Activated B cell treated with CpG ODN at 0.5 μM for 24 hours (primary cell): ENCODE measurements at places on chromosomes 6 and 20.
A peak's percentile ranks its signal among the peaks of the same experiment; 100 is the strongest.

DNA sequence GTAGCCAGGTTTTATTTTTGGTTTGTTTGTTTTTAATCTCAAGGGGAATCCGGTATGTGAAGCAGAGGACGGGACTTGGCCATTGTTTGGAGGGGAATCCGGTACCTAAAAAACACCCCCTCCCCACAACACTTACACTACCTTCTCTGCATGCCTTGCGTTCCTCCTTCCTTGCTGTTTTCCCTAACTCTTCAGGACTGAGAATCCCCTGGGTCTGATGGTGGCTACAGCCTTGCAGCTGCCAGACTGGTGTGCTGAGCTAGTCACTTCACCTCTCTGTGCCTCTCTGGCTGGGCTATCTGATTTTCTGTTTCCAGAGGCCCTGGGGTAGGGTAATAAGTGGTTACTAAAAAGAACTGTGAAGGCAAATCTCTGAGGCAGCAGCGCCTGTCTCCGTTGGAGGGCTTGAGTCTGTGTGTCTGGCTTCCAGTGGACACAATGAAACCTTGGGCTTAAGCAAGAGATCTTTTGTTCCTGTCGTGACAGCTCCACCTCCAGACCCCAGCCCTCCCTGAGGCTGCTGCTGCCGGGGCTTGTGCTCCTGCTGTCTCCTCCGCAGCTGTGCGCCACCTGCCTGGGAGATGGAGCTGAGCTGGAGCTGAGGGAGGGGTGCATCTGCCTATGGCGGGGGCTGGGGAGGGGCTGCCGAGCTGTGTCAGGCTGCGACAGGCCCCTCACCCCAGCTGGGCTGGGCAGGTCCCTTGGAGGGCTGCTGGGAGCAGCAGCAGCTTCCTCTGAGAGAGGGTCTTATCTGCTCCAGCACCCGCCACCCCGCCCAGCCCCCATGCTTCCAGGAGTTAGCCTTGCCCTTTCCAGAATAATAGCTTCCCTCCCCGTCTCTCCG is 65.8 kb upstream of the CCDC167 start:
- DNase-seq = no peak

DNA sequence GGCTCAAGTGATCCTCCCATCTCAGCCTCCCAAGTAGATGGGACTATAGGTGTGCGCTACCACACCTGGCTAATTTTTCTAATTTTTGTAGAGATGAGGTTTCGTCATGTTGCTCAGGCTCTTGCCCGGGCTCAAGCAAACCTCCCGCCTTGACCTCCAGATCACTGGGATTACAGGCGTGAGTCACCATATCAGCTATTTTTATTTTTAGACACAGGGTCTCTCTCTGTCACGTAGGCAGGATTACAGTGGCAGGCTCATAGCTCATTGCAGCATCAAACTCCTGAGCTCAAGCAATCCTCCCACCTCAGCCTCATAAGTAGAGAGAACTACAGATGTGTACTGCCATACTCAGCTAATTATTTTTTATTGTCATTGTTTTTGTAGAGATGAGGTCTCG is 41.7 kb downstream of the SLC23A2 start:
- no peak for DNase-seq

- DNase-seq = no peak
These were observed 59.2 kb downstream of the TENT5A start for GRCh38 chr6:81693266-81693665.

DNA sequence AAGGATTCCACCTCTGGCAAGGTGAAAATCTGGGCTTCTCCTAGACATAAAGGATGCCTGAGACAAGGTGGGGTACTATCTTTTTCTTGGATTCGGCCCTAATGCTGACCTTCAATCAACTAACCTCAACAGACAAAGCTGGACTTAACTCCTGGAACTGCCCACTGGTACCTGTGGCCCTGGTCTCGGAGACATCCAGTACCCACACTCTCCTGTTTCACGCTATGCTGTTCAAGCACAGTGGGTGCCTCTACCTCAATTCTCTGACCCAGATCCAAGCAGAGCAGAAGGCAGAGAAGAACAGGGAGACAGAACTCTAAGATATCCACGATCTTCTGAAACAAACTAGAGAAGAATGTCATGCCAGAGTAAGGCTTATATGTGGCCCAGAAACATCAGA is 189.8 kb upstream of the FOXQ1 start:
- DNase-seq = no peak

- no peak for DNase-seq
These were observed 5.2 kb downstream of the ADIG start for GRCh38 chr20:38586181-38586525.

DNA sequence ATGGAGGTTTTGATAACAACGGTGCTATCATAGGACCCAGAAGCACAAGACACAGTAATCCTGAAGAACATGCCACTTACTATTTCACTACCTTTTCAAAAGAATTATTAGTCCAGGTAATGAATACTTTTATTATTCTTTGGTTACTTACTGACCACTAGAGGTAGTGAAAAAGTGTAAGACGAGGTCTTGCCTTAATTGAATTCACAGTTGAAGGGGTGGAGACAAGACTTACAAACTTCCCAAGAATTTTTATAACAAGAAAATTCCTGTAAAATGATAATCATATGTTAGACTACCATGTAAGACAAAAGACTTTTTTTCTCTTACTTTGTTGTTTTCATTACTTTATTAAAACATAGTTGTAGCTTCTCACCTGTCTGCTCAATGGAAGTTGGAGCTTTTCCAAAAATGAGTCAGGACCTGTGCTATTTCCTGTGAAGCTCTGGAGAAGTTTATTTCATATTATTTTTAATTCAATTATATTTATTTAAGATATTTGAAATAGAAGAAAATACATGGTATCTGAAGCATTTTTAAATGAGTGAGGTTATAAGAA is 52.4 kb downstream of the DOP1A start:
- no peak for DNase-seq

- no peak for DNase-seq
These were observed 492.0 kb upstream of the SULF2 start for GRCh38 chr20:48277266-48277665.

DNA sequence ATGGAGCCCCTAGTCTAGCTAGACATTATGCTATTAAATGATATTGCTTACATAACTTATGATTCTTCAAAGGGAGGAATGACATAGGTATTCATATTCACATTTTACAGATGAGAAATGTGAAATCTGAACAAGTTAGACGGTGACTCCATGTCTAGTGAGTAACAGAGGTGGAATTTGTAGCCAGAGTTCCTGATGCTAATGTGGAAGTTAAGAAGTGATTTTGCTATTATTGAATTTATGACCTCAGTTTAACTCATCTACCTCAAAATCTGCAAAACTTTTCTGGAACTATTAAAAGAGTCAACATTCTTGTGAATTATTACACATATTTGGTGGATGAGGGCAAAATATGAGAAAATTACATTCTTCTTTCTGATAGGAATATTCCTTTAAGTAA is 347.6 kb upstream of the MMS22L start:
- no peak for DNase-seq

DNA sequence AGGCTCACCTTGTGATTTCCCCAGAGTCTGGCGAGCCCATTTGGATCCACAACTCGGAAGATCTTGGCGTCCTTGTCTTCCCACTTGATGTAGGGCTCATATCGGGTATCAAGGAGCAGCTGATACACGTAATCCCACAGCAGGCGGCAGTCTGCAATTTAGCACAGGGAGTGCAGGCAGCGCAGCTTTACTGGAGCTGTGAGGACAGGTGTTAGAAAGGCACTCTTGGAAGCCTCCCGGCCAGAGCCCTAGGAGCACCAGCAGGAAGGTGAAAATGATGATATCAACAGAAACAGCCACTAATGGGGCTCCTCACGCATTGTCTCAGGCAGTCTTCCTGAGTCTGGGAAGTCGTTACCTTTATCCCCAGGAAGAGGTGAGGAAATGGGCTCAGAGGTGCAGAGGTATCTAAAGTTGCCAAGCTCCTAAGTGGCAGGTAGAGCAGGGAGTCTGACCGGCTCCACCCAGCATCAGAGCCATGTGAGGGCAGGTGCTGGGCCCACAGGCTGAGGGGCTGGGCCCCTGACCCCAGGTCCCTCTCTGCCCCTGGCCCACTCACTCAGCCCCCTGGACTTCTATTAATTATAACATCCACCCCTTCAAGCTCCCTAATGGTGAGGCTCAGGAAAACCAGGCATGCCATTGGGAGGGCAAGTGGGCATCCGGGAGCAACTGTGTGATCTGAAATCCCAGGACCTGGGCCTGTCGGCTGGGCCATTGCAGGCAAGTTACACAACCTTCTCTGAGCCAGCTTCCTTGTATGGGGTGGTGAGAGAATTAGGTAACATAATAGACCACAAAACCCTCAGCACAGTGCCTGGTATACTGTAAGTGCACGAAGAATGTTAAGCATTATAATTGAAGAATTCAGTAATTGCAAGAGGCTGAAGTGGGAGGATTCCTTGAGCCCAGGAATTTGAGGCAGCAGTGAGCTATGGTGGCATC is 18.3 kb downstream of the ETV7 start:
- DNase-seq = no peak

DNA sequence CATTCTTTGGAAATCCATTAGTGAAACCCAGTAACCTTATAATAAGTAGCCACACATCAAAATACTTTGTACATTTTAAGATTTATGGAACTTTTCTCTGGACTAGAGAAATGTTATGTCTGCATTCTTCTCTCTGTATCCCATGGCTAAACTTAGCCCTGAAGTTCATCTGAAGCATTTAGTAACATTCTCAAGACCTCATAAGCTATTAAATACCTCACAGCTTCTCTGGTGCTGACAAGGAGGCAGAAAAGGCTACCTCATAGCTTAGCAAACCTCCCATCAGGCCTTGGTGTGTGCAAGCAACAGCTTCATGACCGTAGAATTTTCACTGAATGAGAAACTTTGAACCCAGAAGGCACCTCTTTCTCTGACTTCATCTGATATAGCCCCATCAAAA is 38.9 kb upstream of the HDGFL1 start:
- no peak for DNase-seq

DNA sequence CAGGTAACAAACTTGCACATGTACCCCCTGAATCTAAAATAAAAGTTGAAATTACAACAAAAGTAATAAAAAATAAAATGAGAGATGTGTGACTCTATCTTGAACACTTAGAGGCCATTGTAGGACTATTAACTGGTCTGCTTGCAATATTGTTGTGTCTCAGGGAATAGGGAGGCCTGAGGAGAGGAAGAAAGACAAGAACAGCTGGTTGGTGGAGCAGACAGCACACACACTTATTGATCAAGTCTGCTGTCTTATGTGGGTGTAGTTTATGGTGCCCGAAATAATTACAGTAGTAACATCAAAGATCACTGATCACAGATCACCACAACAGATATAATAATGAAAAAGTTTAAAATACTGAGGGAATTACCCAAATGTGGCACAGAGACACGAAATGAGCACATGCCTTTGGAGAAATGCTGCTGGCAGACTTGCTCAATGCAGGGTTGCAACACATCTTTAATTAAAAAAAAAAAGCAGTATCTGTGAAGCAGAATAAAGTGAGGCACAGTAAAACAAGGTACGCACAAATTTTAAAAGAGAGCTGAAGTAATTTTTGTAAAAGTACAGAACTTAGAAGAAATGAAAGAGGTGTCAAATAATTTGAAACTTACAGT is 110.1 kb upstream of the HDAC2 start:
- no peak for DNase-seq

- DNase-seq = peak; percentile 42
These were observed 27.7 kb downstream of the TFEB start for GRCh38 chr6:41707565-41708200.

GRCh38 chr6:168860341-168860740 is 393.3 kb downstream of the THBS2 start:
- DNase-seq = no peak

DNA sequence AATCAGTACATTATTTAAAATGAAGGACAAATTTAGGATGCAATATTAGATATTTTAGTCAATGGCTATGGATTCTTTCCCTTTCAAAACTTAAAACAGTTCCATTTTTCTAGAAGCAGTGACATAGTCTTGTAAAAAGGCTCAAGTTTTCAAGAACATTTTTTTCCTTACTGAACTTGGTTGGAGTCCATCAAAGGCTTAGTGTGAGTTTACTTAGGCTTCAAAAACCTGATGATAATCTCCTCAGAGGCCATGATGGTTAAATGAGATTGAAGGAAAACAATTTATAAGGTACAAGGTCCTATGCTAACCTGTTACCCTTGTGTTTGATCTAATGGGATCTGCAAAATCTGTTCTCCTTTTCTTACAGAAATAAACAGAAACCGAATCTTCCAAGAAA is 531.8 kb downstream of the UTRN start:
- no peak for DNase-seq

GRCh38 chr20:55437798-55438415 is 567.4 kb downstream of the CBLN4 start:
- no peak for DNase-seq

- DNase-seq = no peak
These were observed 14.9 kb upstream of the ULBP3 start for GRCh38 chr6:150083839-150084238.

GRCh38 chr6:133549371-133549801 is 308.2 kb downstream of the EYA4 start:
- DNase-seq = no peak

GRCh38 chr6:158688860-158689259 is 39.0 kb downstream of the SYTL3 start:
- no peak for DNase-seq

- DNase-seq = no peak
These were observed 100.2 kb downstream of the PSMB1 start for GRCh38 chr6:170452767-170453545.

GRCh38 chr6:135531954-135532490 is 34.5 kb upstream of the AHI1 start:
- no peak for DNase-seq

DNA sequence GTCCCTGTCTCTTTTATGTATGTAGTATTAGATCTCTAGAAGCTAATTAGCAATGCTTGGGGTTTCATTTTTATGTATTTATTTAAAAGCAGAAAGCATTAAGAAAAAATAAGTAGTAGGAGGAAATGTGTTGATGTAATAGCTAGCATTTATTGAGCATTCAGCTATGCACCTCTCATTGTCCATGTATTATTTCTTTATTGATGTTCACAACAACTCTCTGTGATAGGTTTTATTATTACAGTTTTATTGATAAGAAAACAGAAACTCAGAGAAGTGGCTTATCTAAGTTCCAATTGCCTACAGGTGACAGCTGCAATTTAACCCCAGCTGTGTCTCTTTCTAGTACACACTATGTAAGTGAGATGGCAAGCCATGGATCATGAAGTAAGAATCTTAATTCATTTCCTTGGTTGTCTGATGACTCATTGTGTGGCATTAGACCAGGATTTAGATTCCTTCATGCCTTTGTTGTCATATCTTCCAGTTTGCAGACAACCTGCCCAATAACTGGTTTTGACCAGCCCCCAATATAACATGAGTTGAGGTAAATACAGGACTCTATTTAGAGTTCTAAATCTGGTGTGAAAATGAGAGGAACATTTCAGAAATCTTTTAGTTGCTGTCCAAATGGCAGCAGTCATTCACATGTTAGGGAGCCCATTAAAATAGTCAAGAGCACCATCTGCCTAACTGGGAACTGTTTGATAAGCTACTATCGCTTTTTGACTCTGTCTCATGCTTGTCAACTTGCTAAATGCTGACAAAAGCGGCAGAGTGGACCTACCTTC is 170.8 kb upstream of the PHACTR1 start:
- no peak for DNase-seq

GRCh38 chr6:75223428-75223827 is 17.6 kb upstream of the COL12A1 start:
- no peak for DNase-seq

- DNase-seq = no peak
These were observed 347.1 kb upstream of the MANEA start for GRCh38 chr6:95230071-95230740.

- no peak for DNase-seq
These were observed 27.9 kb downstream of the GFRA4 start for GRCh38 chr20:3635346-3635745.

- DNase-seq = no peak
These were observed 515.2 kb downstream of the MAFB start for GRCh38 chr20:40173872-40174271.
